CD8-positive, alpha-beta memory T cell (primary cell): ENCODE measurements at places on chromosomes 6 and 20. TPM values are rescaled to one million over a fixed set of nuclear protein-coding genes. Genes with fewer than 3 reads are reported as not detected.

TULP1 gene
- total RNA-seq, result not detected

HTR1E gene
- not detected for total RNA-seq

LKAAEAR1 gene
- total RNA-seq, result 0.39 TPM

SPTLC3 gene
- total RNA-seq, result not detected

TFAP2A gene
- total RNA-seq, result not detected

GJA10 gene
- total RNA-seq, result not detected

GHRH gene
- not detected for total RNA-seq

HAO1 gene
- not detected for total RNA-seq

EPPIN gene
- not detected for total RNA-seq

SMLR1 gene
- total RNA-seq, result not detected

TRERF1 gene
- 10.3 TPM for total RNA-seq

BHLHE23 gene
- total RNA-seq, result not detected

REM1 gene
- not detected for total RNA-seq

PTPRT gene
- not detected for total RNA-seq

GRCh38 chr6:27617700-27618689 is 145.1 kb upstream of the ZNF184 start:
- DNase-seq, result no peak

DNA sequence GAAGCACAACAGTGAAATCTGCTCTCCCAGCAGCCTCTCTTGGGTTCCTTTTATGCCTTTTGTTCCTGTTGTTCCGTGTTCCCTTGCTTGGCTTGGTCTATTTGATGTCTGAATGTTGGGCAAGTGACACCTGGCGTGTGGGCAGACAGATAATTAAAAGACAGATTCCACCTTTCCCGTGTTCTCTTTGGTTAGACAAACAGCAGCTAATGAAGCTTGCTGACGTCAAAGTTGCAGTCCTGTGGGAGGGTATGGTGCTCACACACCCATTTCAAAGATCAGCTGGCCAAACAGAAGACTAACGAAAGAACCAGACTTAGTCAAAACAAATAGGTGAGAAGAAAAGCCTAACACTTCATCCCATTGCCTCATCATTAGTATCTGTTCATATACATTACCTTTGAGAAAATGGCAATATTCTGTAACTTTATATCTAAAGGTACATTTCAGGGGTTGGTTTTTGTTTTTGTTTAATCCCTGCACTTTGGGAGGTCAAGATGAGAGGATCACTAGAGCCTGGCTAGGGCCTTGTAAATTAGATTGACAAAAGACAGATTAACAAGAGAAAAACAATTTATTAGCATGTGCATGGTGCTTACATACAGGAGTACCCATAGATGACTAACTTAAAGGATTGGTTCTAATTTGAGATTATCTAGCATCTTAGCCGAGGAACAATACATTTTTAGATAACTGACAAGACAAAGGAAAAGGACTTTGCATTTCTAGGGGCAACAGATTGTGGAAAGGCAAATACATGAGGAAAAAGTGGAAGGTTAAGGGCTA is 48.9 kb upstream of the TNFRSF21 start:
- DNase-seq, result no peak

GRCh38 chr6:161511447-161512095 is 237.7 kb upstream of the AGPAT4 start:
- DNase-seq, result no peak

DNA sequence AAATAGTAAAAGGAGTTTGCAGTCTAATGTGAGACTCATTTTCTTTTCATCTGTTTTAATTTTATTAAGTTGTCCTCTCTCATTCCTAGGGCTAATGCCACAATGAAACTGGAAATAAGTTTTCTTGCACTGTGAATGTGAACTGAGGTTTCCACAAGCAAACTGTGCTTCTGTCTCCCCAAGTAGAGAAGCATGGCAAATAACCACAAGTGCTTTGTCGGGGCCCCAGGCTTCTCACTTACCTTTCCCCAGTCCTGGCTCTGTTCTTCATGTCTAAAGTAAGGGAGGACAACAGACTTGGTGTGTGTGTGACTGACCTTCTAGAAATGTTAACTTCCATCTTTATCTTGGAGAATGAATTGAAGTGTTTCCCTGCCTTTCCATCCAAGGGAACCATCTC is 80.8 kb downstream of the CBFA2T2 start:
- no peak for DNase-seq

DNA sequence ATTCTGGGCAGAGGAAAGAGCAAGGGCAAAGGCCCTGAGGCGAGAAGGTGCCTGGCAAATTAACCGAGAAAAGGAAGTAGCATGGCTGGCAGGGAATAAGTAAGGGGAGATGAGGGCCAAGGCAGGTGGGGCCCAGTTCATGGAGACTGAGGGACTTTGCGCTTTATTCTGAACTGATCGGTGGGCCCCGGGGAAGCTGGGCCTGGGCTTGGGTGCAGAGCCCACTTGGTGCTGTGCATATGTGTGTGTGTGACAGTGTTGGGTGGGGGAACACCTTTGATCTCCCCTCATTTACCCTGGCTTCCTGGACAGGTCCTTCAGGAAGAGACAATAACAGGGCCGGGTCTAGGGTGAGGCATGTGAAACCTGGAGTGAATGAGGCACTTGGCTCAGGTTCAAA is 2.9 kb upstream of the MDFI start:
- no peak for DNase-seq

DNA sequence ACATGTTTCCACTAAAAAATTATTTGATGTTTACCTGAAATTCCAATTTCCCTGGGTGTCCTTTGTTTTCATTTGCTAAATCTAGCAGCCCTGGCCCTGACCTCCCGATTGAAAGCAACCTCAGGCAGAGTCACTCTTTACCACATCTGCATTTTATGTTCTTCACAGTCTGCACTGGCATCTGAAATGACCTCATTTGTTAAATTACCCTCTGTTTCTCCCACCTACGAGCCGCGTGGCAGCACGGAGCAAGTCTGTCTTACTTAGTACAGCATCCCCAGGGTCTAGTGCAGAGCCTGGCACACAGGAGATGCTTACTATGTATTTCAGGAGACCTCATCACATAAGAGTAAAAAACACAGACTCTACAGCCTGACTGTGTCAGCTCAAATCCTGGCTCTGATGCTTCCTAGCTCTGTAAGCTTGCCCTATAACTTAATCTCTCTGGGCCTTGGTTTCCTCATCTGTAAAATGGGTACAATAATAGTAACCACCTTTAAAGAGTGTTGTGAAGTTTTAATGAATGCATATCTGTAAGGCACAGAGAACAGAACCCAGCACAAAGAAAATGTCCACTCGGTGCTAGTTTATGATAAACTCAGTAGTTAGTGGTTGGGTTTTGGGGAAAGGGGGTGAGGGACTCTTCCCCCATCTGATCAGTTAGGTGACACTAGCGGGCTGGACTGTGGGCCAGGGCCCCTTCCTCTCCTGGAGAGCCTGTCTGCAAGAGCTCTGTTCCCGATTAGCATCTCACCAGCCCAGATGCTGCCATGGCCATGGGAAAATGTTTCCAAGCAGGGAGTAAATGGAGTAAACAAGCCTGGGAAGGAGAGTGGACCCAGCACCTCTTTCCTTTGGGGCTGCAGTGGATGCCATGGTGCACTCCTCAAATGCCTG is 88.2 kb downstream of the PREX1 start:
- DNase-seq, result no peak

- DNase-seq, result no peak
Observed at GRCh38 chr6:148599967-148600426, 146.8 kb upstream of the UST start.

DNA sequence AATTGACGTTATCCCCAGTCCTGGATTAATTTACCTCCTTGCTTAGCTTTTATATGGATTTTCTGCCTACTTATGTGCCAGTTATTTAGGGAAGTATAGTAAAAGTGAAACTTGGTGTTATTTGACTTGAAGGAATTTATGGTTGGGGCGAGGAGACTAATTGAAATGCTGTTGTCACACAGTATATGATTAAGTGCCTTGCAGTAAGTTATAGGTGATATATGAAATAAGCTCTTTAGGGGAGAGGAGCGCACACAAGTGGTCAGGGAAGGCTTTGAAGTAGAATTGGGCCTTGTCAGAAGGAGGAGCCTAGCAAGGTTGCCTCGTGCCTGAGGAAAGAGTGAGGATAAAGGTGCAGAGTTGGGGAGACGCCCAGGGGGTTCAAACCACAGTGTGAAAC is 20.5 kb downstream of the NCOA7 start:
- DNase-seq, result no peak

- no peak for DNase-seq
Observed at GRCh38 chr6:53103993-53104675, 38.9 kb downstream of the FBXO9 start.

GRCh38 chr6:89161326-89162046 is 15.6 kb downstream of the PM20D2 start:
- no peak for DNase-seq

GRCh38 chr6:1255636-1256365 is 56.1 kb upstream of the FOXQ1 start:
- no peak for DNase-seq

- DNase-seq, result no peak
Observed at GRCh38 chr20:62624325-62624690, 18.0 kb upstream of the SLCO4A1 start.

- no peak for DNase-seq
Observed at GRCh38 chr6:170247178-170247701, 43.6 kb downstream of the DLL1 start.

DNA sequence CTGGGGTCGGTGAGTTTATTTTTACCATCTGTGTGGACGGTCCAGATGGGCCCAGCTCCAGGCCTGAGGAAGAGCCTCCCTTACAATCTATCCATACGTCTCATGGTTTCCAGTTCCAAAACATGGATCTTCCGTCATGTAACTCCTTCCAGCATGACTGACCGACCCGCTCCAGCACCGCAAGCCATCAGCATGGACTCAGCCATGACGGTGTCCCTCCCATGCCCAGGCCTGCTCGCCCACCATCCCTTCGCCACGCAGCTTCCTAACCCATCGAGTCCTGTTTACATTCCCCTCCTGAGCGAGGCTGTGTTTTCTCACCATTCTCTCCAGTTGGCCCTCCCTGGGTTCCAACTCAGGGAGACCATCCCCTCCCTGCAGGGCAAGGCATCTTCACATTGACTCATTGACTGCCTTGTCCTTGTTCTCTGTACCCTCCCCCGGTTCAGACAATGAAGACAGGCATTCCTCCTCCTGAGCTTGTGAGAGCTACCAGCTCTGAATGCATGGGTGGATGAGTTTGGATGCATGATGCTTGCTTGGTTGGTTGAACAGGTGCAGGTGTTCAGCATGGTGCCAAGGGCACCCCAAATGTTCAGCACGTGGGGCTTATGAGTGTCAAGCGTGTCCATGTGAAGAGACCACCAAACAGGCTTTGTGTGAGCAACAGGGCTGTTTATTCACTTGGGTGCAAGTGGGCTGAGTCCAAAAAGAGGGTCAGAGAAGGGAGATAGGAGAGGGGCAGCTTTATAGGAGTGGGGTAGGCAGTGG is 235.8 kb downstream of the SMOC2 start:
- no peak for DNase-seq

DNA sequence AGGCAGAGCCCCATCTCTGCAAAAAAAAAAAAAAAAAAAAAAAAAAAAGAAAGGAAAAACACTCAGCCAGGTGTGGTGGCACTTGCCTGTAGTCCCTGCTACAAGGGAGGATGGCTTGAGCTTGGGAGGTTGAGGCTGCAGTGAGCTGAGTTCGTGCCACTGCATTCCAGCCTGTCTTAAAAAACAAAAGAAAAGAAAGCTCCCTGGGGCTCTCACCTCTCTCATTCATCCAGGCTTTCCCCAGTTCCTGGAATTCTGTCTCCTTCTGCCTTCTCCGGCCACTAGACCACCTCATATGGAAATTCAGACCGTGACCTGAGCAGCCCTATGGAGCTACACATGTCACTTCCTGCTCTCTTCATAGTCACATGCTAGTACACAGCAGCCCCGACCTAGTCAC is 101.1 kb upstream of the TAB2 start:
- DNase-seq, result no peak

DNA sequence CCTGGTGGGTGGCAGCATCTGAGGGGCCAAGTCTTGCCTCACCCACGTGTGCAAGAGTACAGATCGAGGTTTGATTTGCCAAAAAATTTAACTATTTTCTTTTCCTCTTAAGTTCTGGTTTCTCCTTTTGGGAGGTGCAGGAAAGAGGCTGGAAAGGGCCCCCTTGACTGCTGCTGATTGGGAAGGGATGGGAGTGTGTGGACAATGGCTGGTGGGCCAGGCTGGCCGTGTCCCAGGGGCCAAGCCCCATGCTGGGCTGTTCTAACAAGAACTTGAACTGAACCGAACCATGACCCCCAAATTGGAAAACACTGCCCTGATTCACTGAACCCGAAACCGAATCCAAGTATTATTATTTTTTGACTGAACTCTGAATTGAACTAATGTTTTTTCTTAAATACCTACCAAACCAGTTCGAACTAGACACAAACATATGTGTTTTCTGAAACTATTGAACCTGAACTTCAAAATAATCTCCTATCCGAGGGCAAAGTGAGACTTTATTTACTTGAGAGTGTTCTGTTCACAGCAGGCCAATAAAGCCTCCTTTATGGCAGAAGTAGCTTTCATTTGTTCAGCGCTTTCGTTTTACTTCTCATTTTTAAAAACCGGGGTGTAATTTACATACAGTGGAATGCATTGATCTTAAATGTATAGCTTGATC is 91.2 kb downstream of the CDC5L start:
- DNase-seq, result no peak

DNA sequence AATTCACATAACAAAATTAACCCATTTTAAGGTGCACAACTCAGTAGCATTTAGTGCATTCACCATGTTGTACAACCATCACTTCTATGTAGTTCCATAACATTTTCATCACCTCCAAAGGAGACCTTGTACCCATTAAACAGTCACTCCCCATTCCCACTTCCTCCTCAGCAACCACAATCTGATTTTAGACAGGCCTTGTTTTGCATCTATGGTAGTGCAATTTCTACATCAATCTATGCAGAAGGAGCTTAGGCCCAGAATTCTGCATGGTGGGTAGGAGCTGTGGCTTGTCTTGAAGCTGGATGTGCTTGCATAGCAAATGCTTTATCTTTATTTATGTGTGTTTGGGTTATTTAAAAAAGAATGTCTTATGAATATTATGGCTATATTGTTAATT is 13.5 kb upstream of the HLA-DQA1 start:
- no peak for DNase-seq
